NCI-H774 (cell line): ENCODE measurements at places on chromosomes 4 and X.

GRCh38 chr4:178595500-178596138, 1153.4 kb upstream of the AGA start:
- no peak for DNase-seq

DNA sequence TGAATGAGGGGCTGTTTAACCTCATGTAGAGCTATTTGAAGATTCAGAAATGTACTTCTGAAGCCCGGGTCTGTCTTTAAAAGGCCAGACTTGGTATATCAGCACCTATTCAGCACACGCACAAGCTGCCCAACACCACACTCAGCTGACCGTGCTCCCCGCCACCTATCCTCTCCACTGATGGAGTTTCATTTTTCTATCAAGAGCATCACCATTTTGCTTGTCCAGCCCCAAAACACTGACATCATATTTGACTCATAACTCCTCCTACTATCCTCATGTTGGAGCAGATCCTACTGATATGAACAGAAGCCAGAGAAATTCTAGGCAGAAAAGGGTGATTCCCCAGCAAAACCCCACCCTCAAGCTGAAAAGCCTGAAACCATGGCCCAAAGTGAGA, 100.3 kb downstream of the SORBS2 start:
- DNase-seq: no peak

GRCh38 chrX:109685656-109686078, 47.4 kb downstream of the ACSL4 start:
- no peak for DNase-seq

DNA sequence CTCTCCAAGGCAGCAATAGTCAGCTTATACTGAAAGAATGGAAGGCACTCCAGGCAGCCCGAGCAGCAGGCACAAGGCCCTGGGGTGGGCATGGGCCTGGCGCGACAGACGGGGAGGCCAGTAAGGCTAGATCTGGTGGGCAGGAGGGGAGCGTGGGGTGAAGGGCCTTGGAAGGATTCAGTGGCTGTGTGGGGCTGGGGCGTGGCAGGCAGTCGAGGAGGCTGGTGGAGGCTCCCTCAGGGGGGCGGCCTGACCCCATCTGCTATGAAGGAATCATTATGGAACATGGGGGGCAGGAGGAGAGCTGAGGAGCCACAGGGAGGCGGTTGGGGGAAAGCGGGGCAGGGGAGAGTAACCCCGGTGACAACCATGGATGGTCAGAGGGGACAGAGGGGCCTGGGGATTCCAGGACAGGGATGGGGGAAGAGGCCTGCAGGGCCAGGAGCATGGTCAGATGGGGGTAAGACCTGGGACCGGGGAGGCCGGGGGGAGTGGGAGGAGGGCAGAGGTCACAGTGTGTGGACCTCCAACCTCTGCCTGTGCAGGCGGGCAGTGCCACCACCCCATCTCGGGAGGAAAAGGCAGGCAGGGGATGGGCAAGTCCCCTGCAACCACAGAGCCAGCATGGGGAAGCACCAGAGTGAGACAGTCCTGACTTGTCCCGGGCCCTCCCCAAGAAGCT, 70.3 kb downstream of the ACOX3 start:
- DNase-seq: no peak

- no peak for DNase-seq
Measured at GRCh38 chr4:86961116-86961515, 26.3 kb downstream of the AFF1 start.

DNA sequence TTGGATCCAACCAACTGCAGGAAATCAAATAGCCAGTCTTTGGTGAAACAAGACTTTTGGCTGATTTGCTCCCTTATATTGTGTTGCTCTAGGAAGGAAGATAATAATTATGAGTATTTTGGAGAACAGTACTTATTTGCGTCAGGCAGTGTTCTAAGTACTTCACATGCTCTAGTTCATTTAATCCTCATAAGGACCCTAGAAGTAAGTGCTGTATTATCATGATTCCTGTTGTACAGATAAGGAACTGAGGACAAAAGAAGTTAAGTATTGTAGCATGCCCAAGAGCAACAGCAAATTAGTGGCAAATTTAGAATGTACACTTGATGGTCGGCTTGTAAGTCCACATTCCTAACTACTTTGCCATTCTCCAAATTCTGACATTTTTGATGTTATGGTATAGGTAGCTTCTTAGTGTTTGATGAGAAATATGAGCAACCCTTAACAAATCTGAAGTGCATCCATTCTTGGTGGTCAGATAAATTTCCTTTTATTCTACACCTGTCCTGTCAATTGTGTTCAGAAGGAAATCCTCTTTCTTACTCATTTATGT, 72.0 kb downstream of the SPRY1 start:
- DNase-seq: no peak

DNA sequence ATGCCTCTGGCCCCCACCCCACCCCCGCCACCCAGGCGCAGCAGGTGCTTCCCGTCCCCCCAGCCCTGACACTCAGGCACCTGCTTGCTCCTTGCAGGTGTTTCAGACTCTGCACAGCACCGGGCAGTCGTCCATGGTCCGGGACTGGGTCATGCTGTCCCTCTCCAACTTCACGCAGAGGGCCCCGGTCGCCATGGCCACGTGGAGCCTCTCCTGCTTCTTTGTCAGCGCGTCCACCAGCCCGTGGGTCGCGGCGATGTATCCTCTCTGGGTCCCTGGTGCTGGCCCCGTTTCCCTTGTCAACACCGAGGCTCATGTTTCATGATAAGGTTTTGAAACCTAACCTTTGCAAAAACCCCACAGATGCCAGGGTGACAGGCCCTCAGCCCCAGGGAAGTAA, 10.2 kb upstream of the MSANTD1 start:
- DNase-seq: no peak

DNA sequence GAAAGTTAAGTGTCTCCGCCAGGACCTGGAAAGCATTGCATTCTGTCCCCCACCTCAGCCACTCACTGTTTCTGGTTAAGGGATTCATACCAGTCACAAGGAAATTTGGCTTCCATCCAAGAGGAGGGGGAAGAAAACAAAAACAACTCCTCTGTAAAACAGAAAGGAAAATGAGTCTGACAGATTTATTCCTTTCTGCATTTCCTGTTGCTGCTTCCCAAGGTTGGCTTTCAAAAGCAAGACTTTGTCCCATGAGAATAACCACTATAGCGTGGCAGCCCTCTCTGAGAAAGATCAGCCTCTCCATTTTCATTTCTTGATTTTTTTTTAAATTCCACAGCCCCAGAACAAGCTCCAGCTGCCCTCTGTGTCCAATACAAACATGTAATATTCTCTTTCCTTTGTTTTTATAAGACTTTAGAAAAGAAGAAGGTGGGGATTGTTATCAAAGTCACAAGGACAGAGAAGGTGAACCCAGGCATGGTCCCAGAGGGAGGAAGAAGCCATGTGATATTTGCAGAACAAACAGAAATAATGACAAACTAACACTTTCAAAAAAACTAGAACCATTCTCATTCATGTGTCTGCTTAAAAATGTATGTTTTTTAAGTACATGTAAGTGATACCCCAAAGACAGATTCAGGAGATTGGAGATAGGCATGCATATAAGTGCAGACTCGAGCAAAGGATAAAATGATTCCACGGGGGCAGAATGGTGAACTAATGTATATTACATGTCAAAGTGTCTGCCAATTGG, 90.7 kb upstream of the DCLK2 start:
- no peak for DNase-seq

- no peak for DNase-seq
Measured at GRCh38 chrX:114584375-114584943, 573 bp downstream of the HTR2C start.

- no peak for DNase-seq
Measured at GRCh38 chr4:6466756-6467381, 5.5 kb downstream of the PPP2R2C start.

- DNase-seq: no peak
Measured at GRCh38 chr4:110680265-110680664, 57.4 kb upstream of the PITX2 start.
